ENCODE measurements at places on chromosomes 7 and 10. TPM values are rescaled to one million over a fixed set of nuclear protein-coding genes. Genes with fewer than 3 reads are reported as not detected.

Gene CUZD1
- total RNA-seq, result 0.79 TPM

Gene KEL
- not detected for total RNA-seq

Gene CUL1
- total RNA-seq, result 40.5 TPM

Gene ZPBP
- not detected for total RNA-seq

Gene EPHA1
- 51.5 TPM for total RNA-seq

Gene XRCC2
- total RNA-seq, result 0.26 TPM

Gene GBF1
- total RNA-seq, result 12.7 TPM

Gene CLDN4
- total RNA-seq, result 126 TPM

All from bronchial epithelial cell (primary cell).